Hematopoietic multipotent progenitor cell (in vitro differentiated cells): ENCODE measurements at places on chromosomes 16 and 17. TPM values are rescaled to one million over a fixed set of nuclear protein-coding genes. Genes with fewer than 3 reads are reported as not detected.

Gene SLC22A31
- total RNA-seq = not detected

Gene C17orf78
- not detected for total RNA-seq

Gene CA5A
- not detected for total RNA-seq

Gene ABCA5
- total RNA-seq = 9.2 TPM

Gene CES1
- total RNA-seq = under 0.01 TPM

Gene SAMD14
- 1.1 TPM for total RNA-seq

Gene CDH1
- total RNA-seq = 1.1 TPM

Gene CHAD
- total RNA-seq = under 0.01 TPM

Gene PABPN1L
- 0.54 TPM for total RNA-seq

Gene MPO
- total RNA-seq = 371 TPM

Gene MKS1
- 21.3 TPM for total RNA-seq

Gene MYH1
- not detected for total RNA-seq

Gene CDH15
- total RNA-seq = not detected

Gene EXOSC6
- total RNA-seq = 24.5 TPM

Gene RABEP2
- total RNA-seq = 51.7 TPM

Gene TEX19
- not detected for total RNA-seq

Gene CCDC144A
- 4.3 TPM for total RNA-seq

Gene CD300E
- 0.54 TPM for total RNA-seq

Gene ABCA8
- under 0.01 TPM for total RNA-seq

Gene HOXB8
- total RNA-seq = not detected

Gene SRL
- total RNA-seq = under 0.01 TPM

Gene CDH5
- total RNA-seq = 0.27 TPM

Gene RAB11FIP3
- total RNA-seq = 23.4 TPM

Gene PSME3IP1
- 48.5 TPM for total RNA-seq

Gene CCL14
- not detected for total RNA-seq
